GM19239 (cell line): ENCODE measurements at places on chromosomes 12 and 14.

DNA sequence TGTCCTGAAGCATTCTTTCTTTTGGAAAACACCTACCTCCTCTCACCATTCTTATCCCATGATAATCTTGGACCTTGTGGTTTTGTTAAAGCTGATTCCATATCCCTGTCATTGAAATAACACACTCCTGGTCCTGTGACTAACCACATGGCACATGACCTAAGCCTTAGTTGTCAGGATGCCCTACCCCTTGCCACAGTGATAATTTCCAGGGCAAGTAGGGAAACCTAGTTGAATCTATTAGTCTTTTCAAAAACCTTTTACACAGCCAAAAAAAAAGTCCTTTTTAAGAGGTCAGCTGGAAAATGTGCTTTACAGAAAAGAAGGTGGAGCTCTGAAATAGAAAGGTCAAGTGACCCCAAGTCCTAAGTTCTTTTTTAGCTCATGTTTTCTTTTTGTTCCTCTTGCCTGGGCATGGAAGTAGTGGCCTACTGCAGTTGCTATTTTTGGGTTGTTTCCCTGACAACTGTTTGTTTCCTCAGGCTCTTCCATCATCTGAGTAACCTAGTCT lies 608.4 kb downstream of the LRFN5 start:
- no peak for DNase-seq

DNA sequence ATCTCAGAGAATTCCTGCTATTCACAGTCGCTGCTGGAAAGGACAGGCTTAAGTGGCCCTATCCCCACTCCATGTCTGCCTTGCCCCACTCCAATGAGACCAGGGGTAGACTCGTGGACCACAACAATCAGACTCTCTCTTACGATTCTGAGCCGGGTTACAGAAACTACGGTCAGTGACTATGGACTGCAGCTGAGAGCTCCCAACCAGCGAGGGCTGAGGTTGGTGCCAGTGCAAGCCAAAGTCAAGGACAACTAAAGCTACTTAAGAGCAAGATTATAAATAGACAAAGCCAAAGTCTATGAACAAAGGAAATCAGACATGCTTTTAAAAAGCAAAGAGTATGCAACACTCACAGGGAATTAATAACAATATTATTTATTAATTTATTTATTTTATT lies 18.3 kb upstream of the AMIGO2 start:
- DNase-seq, result no peak

GRCh38 chr14:19918553-19919264 lies 1.7 kb upstream of the OR4K5 start:
- DNase-seq, result no peak

DNA sequence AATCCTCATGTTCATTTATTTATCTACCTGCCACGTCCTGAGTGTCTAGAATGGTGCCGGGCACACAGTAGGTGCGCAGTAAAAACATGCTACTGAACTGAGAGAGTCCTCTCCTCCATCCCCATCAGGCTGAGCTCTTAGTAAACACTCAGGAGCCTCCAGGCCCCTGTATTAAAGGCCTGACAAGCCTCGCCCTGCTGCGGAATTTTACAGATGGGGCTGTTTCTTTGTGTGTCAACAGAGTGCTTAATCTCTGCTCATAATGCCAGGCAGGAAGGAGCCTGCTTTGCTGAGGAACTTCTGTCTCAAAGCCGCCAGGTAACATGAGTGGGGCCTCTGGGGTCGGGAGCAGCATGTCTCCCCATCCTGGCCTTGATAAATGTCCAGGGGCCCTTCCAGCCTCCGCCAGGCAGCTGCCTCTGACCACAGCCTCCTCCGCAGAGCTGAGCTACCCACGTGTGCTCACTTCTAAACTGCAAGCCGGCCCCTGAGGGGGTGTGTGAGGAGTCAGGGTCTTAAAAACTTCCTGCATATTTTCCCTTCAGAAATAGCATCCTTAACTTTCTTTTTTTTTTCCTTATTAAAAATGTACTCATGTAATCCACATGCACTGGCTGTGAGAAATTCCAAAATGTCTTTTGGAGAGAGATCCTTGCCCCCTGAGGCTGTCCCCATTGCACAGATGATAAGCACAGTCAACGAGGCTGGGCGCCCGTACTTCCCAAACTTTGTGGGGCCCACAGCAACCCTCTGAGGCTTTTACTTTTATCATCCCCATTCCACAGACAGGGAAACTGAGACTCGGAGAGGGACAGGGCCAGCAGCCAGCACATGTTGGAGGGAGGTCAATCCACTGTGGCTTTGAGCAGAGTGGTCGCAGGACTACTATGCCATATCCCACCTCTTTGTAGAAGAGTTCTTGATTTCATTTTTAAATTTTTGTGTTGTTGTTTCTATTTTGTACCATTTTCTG lies 116.0 kb upstream of the NCOR2 start:
- no peak for DNase-seq

DNA sequence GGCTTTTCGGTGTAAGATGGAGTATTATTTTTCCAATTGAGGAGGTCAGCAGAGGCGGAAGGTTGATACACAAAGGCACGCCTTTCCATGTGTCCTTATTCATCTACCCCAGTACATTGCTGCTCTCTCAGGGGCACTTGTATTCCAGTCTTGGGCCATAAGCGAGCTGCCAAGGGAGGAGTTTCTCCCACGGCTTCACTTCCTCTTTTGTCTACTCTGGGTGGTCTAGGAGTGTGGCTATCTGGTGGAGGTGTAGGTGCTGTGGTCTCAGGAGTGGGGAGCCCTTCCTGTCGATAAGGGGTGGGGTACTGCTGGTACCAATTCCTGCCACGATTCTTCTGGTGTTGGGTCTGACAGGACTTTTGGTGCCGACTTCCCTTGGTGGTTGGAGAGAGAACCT lies 73.4 kb downstream of the GAS2L3 start:
- no peak for DNase-seq

DNA sequence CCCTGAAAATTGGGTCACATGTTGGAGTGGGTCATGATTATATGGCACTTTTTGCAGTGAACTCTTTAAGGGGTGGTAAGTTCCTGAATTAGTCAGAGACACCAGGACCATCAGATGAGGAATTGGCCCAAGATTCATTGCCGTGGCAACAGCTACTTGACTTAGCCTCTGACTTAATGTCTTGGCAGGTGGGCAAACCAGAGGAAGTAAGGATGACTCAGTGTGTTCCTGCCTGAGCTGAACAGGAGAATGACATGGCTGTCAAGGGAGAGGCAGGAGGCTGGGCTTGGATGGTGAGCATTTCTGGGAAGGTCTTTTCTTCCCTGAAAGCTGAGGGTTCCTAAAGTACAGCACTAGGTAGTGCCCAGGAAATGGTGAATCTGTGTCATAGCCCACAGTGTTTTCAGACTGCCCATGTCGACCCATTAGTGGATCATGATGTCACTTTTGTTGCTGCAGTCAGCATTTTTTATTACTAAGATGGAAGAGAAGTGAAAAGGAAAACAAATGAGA lies 170.1 kb upstream of the PWP1 start:
- no peak for DNase-seq

- DNase-seq, result no peak
Observed at GRCh38 chr12:966724-967123, 17.2 kb upstream of the RAD52 start.
